ENCODE measurements at places on chromosomes 16 and 17. TPM values are rescaled to one million over a fixed set of nuclear protein-coding genes. Genes with fewer than 3 reads are reported as not detected.
A peak's percentile ranks its signal among the peaks of the same experiment; 100 is the strongest.

- no peak for DNase-seq
These were observed 2.1 kb upstream of the GSDMB start for GRCh38 chr17:39920218-39921210.

GRCh38 chr16:50160495-50161164, 7.5 kb downstream of the TENT4B start:
- no peak for DNase-seq

GRCh38 chr17:13749166-13749890, 147.6 kb upstream of the HS3ST3A1 start:
- DNase-seq, result no peak

DNA sequence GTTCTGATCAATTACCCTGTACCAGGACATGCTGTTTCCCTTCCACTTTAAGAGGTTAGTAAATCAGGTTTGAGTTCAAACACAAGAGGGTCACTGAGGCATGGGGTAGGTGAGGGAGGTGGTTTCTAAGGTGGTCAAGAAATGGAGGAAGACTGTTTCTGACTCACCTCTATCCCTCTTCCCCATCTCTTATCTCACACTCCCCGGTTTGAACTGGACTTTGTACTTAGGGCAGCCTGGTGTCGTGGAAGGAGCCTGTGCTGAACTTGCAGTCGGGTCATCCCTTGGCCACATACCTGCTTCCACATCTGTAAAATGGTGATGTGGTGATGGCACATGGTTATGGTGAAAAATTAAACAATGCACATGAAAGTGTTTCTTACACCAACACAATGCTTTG, 17.2 kb upstream of the TMEM98 start:
- DNase-seq, result no peak

DNA sequence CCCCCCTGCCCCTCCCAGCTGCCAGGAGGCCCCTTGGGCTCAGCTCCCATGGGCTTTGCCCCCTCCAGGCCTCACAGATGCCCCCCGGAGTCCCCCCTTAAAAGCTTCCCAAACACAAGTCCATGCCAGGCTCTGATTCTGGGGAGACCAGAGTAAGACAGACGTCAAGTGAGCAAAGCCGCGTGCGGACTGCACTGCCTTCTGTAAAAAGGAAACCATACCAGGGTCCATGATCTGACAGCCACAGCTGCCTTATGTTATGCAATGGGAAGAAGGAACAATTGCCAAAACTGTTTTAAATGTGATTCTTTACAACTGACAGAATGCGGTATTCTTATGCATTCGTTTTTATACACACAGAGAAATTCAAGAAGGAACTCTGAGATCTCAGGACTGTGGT, 17.9 kb upstream of the HEXD start:
- no peak for DNase-seq

DNA sequence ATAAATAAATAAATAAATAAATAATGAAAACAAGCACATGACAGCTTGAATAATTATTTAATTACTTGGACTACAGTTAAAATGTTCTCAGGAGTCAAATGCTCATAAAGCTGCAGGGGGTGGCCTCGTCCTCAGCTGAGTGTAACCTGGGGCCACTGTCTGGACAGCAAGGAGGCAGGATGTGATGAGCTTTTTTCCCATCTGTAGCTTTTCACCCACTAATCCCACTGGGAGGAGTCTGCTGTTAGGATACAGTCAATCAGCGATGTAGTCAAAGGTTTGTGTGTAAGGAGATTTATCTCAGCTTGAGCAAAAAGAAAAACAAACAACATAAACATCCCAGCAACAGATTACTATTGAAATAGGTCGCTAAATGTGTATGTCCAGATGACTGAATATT, 22.5 kb downstream of the ZCCHC14 start:
- peak; percentile 38 for DNase-seq

DNA sequence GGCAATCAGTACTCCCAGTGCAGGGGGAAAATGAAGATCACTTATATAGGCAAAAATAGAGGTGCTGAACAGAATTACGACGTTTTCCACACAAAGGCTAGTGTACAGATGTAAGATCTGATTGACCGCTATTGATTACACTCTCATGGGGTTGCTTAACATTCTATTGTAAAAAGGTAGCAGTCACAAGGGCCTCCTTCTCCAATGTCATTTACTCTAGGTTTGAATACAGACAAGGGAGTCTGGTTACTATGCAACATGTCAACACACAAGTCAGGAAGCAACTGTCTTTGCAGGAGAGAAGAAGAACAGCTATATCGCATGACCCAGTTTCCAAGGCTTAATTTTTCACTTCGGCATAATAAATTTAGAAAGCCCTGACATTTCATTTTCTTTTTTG, 7.9 kb downstream of the KRT37 start:
- DNase-seq, result no peak

DNA sequence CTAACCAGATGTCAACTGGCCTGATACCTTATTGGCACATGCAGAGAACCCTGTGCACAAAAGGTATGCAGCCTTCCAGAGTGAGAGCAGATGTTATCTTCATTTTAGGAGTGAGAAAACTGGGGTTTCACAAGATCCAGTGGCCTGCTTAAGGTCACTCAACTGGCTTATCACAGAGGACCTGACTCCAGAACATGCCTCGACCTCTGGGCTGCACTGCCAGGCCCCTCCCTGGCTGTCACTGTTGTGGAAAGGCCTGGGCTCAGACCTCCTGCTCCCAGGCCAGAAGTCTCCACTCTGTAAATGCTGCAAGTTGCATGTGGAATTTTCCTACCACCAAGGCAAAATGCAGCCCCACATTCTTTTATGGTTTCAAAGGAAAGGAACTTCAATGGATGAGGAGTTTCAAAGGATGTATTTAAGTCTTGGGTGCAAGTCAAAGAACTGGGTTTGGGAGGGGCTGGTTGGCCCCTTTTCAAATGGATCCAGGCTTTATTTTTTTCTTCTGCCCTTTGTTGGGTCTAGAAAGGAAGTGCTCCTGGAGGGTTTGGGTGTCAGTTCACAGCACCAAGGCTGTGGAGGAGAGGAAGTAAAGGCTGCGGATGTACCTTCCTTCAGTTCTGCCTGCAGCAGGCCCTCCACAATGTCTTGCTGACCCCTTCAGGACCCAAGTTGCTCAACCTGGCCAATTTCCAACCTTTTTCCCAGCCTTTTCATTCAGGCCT, 30.4 kb upstream of the SMPD3 start:
- no peak for DNase-seq

DNA sequence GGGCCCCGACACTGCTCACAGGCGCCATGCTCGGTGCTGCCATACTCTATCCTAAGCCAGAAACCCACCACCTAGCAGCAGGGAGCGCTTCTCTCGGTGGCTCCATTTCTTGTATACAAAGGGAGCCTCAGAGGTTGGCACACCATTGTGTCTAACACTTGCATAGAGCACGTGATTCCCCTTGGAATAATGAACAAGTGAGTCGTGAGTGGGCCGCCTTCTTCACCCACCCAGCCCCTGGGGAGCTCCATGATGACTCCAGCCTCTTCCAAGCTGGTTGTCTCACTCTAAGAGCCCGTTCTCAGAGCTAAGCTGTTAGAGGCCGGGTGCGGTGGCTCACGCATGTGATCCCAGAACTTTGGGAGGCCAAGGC, 82.3 kb upstream of the ZNF469 start:
- no peak for DNase-seq

GRCh38 chr17:41666708-41667279, 21.9 kb upstream of the EIF1 start:
- DNase-seq, result peak; percentile 66

GRCh38 chr17:7241090-7241733, 1.0 kb downstream of the GABARAP start:
- no peak for DNase-seq

- no peak for DNase-seq
These were observed 54.9 kb upstream of the WSB1 start for GRCh38 chr17:27239046-27239445.

GRCh38 chr17:20035501-20035900, 26.3 kb downstream of the SPECC1 start:
- DNase-seq, result no peak

DNA sequence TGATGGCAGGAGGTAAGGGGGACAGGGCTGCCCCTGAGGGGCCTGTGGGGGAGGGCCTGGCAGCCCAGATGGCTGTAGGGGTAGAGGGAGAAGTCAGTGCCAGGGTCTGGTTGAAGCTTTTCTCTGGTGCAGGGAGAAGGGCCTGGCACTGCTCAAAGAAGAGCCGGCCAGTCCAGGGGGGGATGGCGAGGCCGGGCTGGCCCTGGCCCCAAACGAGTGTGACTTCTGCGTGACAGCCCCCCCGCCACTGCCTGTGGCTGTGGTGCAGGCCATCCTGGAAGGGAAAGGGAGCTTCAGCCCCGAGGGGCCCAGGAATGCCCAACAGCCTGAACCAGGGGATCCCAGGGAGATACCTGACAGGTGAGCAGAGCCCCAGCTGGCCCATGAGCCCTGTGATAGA, 2.8 kb upstream of the NOL3 start:
- no peak for DNase-seq

- DNase-seq, result no peak
These were observed 208.9 kb upstream of the WSCD1 start for GRCh38 chr17:5861246-5861645.

The ATP2C2 gene
- not detected for total RNA-seq

The TSPOAP1 gene
- total RNA-seq, result not detected

The SCARF1 gene
- total RNA-seq, result not detected

The MLX gene
- 31.9 TPM for total RNA-seq

The ICAM2 gene
- 0.14 TPM for total RNA-seq

The UNC13D gene
- total RNA-seq, result 1.9 TPM
